Activated CD4-positive, alpha-beta memory T cell treated with anti-CD3 and anti-CD28 coated beads for 36 hours (primary cell): ENCODE measurements at places on chromosomes 1 and 21.

GRCh38 chr1:7084232-7084894 lies 299.1 kb downstream of the CAMTA1 start:
- no peak for DNase-seq
- H3K27ac ChIP-seq: no peak overlapping the region
- no peaks in the 10 kb centered on the region for H3K4me1 ChIP-seq

- no peaks in the 10 kb centered on the region for H3K27me3 ChIP-seq
- no peak overlapping the region for H3K4me3 ChIP-seq
- H3K4me1 ChIP-seq: peaks cover 18% of the 10 kb centered on the region
- H3K36me3 ChIP-seq: no peaks in the 10 kb centered on the region
Measured at GRCh38 chr1:235068158-235069121, 60.2 kb downstream of the TOMM20 start.

DNA sequence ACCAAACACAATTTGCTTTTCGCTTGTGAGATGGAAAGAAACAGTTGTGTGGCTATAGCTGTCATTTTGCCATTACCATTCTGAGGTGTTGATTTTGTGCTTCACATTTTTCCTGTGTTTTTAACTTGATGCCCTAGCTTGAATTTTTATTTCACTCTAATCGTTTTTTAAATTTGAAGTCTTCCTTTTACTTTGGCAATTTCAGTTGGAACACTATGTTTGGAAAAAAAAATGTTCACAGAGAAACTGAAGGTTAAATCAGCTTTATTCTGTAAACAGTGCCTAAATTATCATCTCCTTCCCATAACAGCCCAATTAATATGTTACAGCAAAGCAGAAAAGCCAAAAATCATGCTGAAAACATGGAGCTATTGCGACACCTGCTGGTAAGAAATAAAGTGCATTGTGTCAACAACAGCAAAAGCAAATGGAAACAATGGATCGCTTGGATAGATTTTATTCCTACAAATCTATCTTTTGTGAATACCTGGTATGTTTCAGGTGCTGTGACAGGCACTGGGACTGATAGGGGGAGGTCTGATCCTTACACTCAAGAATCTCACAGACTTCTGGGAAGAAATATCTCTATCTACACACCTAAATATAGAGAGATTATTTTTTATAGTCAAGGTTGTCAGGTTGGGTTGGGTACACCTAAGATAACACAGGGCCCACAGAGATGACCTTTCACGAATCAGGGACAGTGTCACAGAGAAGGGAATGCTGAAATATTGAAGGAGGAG lies 16.2 kb upstream of the ERICH3 start:
- no peak overlapping the region for H3K4me3 ChIP-seq
- DNase-seq: peak; percentile 42
- no peak overlapping the region for H3K27ac ChIP-seq
- H3K4me1 ChIP-seq: no peaks in the 10 kb centered on the region
- H3K36me3 ChIP-seq: no peaks in the 10 kb centered on the region
- peaks cover 2% of the 10 kb centered on the region for H3K27me3 ChIP-seq

DNA sequence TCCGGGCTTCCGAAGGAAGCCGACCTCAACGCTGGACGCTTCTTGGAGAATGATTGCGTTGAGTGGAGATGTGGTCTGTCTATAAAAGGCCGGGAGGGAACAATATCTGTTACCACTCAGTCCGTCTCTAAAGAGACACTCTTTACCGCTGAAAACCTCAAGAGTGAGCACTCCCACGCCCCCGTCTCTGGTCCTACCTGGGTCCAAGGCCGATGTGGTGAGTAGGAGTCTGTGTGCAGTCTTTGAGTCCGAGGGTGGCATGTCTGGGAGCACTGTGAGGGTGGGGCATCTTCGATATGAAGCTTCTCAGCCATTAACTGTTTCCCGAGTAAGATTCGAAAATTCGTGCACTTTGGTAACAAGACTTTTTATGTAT lies 576 bp downstream of the ZFP69 start:
- H3K27ac ChIP-seq: peak overlapping the region; percentile 65
- peak; percentile 41 for DNase-seq
- peaks cover 19% of the 10 kb centered on the region for H3K4me1 ChIP-seq
- H3K4me3 ChIP-seq: peak overlapping the region; percentile 78

DNA sequence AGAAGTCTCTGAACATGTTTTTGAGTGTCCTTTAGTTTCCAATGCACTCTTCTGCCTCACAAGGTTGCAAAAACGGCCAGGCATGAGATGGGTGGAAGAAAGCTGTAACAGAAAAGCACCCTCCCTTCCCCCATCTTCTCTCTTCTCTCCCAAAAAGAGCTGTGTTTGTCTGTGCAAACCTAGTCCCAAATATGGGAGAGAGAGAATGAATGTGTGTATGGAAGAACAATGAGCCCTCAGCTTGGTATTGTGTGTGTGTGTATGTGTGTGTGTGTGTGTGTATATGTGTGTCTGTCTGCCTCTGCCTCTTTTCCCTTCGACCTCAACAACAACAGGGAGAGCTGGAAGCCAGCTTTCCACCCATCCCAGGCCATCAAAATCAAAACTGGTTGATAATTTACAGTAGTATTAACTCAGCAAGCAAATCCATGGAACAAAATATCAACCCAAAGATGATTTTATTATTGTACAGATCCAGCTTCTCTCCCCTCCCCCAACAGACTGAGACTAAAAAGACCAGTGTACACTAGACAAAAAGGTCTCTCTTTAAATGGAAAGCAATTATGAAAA lies 1.8 kb downstream of the RERE start:
- H3K27ac ChIP-seq: peak overlapping the region; percentile 7
- H3K4me1 ChIP-seq: peaks cover 47% of the 10 kb centered on the region
- H3K4me3 ChIP-seq: peak overlapping the region; percentile 86

DNA sequence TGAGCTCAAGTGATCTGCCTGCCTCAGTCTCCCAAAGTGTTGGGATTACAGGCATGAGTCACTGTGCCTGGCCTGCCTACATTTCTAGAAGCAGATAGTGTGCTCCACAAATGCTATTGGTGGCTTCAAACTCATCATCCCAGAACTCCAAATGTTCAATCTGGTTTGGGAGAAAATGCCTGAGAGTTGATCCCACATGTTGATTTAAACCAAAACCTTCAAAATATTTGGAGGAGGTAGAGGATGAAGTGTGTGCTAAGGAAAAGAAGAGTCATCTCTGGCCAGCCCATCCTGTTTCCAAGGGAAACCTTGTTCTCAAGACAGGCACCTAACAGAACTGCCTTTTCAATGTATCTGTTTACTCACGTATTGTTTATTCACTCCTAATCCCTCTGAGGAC lies 55.4 kb upstream of the GRHL3 start:
- no peaks in the 10 kb centered on the region for H3K27me3 ChIP-seq
- H3K4me1 ChIP-seq: peaks cover 4% of the 10 kb centered on the region
- no peaks in the 10 kb centered on the region for H3K36me3 ChIP-seq
- no peak for DNase-seq
- no peak overlapping the region for H3K4me3 ChIP-seq

DNA sequence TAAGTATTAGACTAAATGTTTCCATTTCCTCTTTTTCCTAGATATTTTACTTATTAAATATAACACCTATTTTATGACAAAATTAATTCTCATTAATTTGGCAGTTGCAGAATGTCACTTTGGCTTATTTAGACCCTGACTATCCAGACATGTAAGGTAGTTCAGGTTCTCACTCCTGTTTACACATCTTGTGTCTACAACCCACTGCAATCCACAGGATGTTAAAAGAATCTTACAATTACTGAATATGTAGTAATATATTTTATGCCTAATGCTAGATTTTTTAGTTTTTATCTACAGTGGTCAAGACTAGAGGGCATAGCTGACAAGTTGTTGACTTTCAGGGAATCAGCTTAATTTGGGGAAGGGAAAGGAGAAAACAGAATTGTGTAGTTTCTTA lies 346.7 kb downstream of the USP25 start:
- no peak overlapping the region for H3K27ac ChIP-seq
- DNase-seq: no peak
- H3K4me3 ChIP-seq: no peak overlapping the region
- no peaks in the 10 kb centered on the region for H3K4me1 ChIP-seq
- H3K36me3 ChIP-seq: no peaks in the 10 kb centered on the region
- no peaks in the 10 kb centered on the region for H3K27me3 ChIP-seq

DNA sequence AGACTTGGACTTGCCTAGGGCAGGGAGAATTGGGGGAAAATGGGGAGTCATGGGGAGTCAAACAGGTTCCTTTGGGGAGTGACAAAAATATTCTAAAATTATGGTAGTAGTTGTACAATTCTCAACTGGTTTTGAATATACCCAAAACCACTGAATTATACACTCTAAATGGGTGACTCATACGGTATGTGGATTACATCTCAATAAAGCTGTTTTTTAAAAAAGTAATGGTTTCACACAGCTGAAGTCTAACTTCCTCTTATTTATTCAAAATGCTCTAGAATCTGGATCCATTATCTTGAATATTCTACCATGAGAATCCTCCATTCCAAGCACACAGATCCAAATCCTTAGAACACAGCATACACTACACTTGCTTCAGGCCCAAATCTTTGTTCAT lies 11.1 kb downstream of the EIF4G3 start:
- no peak overlapping the region for H3K27ac ChIP-seq
- H3K36me3 ChIP-seq: peaks cover 14% of the 10 kb centered on the region
- H3K27me3 ChIP-seq: no peaks in the 10 kb centered on the region
- H3K4me1 ChIP-seq: peaks cover 6% of the 10 kb centered on the region
- no peak overlapping the region for H3K4me3 ChIP-seq
